Right ventricle myocardium inferior (tissue), 1 donor: ENCODE measurements at places on chromosomes 4 and X. TPM values are rescaled to one million over a fixed set of nuclear protein-coding genes. Genes with fewer than 3 reads are reported as not detected.

DNA sequence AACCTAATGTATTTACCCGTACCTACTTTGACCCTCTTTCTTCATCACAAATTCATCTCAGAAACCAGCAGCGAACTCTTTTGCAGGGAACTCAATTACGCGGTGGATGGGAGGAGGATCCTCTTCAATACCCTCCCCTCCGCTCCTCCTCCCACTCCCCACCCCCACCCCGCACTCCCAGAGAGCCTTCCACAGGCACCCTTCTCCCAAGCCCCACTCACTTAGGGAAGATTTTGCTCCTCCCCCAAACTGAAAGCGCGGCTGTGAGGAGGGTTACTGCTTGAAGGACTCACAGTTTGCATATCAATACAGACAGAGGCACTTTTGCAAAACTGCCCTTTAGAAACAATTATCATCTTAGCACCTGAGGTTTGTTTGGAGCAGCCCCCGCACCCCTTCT lies 960 bp upstream of the IL1RAPL1 start:
- no peak for DNase-seq

DNA sequence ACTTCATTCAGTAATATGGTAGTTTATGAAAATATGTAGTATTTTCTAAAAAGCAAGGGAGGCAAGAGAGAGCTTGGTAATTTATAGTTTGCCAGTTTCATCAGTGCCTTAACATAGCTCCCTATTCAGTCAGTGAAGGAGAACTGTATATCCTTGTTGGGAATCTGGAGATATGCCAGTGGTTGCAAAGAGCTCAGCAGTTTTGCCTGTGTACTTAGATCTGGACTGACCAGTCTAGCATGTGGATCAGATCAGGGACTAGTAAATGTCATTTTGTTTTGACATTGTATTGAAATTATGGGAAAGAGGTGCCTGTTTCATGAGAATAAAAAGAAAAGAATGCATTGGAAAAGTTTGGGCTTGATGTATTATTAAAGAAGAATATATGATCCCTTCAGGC lies 88.6 kb downstream of the ZIC3 start:
- no peak for DNase-seq

- no peak for DNase-seq
Measured at GRCh38 chr4:141580523-141580922, 55.9 kb upstream of the IL15 start.

DNA sequence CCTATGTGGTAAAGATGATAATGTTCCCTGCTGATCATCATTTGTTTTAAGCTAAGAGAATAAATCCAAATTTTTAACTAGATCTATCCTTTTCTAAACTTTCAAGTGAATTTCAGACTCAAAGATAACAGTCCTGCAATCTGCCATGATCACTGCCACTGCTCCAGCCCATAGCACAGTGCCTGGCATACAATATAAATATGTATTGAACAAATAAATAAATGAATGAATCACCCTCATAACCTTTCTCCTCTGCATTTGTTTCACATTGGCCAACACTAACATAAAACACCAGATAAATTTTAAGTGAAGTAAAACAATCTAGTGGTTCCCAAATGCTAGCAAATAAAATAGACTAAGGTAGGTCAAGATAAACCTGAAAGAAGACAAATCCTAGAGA lies 439.0 kb downstream of the GPM6A start:
- no peak for DNase-seq

DNA sequence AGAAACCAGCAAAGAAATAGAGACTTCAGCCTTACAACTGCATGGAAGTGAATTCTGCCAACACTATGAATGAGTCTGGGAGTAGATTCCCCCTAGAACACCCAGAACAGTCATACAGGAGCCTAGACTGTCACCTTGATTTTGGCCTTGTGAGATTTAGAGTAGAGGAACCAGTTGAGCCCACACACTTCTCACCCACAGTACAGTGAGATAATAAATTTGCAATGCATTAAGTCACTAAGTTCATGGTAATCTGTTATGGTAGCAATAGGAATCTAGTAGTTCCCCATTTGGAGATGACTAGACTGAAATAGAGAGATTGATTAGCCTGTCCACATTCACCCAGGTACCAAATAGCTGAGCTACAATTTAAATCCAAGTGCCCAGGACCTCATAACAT lies 59.0 kb downstream of the FAM13A start:
- no peak for DNase-seq

GRCh38 chrX:131917588-131917987 lies 105.5 kb upstream of the STK26 start:
- DNase-seq = peak; percentile 25

GRCh38 chrX:106891762-106892460 lies 11.2 kb downstream of the RIPPLY1 start:
- DNase-seq = no peak

DNA sequence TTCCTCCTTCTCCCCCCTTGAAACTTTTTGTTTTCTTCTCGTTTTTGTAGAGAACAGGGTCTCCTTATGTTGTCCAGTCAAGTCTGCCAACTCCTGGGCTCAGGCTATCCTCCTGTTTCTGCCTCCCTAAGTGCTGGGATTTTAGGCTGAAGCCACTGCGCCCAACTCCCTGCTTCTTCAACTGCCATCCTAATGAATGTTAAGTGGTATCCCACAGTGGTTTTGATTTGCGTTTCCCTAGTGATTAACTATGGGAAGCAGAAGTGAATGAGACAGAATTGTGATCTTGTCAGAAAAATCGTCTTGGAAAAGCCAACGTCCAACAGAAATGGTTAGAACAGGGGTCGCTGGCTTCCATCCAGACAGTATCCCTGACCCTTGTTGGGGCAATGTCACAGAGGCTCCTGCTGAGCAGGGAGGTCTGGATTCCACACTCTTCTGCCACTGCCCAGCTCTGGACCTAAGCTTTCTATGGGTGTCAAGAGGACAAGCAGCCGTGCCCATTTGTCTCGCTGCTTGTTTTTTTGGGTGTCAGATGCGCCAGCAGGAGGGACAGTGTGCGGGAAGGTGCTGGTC lies 869 bp upstream of the ADD1 start:
- DNase-seq = no peak

DNA sequence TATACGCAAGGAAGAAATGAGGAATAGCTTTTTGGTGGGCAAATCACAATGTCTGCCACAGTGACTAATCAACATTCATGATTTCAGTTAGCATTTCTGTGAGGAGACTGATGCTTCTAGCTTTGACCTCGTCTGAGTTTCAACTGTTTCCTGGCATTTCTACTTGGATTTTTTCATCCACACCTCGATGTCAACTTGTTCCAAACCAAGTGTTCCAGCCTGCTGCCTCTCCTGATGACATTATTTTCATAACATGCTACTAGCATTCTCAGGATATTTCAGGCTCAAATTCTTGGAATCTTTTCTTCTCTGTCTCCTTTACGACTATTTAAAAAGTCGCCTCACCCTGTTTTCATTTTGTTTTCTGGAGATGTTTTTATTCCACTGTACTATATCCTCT lies 90.3 kb upstream of the TEX13D start:
- DNase-seq = no peak

DNA sequence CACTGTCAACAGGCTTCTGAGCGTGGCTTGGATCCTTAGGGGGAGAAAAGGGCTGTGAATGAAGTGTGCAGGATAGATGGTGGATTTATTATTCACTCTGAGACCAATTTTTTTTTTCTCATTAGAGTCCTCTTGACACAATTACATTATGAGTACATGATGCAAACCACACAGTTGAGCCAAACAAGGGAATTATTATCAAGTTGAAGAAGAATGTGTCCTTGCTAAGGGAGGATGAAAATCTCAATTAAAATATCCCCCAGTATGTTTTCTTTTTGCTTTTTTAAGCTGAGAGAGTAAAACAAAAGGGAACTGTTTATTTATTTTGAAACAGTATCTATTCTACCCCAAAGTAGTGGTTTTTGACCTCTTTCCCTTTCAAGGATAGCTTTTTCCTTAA lies 40.4 kb downstream of the RPS3A start:
- no peak for DNase-seq

- no peak for DNase-seq
Measured at GRCh38 chr4:149795256-149795655, 20.4 kb downstream of the IQCM start.

- no peak for DNase-seq
Measured at GRCh38 chr4:113173126-113173792, 123.8 kb downstream of the ANK2 start.

GRCh38 chrX:31832263-31832662 lies 760.4 kb upstream of the FTHL17 start:
- no peak for DNase-seq

GRCh38 chrX:25156832-25157231 lies 141.1 kb upstream of the ARX start:
- DNase-seq = no peak

DNA sequence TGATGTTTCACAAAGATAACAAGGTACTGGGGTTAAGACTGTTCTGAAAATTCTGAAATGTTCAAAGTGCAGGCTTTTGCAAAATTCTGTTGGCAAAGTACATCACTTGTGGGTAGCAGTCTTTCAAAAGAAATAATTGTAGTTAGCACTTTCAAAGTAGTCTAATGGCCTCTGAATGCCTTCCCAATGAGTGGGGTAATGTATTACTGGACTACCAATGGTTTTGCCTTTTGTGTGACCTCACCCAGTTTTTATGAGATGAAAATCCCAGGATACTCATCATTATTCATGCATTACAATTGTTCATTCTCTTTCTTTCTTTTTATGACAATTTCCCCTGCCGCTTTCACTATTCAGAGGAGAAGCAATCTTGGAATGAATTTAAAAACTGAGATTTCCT lies 686.1 kb downstream of the GLUD2 start:
- DNase-seq = no peak

DNA sequence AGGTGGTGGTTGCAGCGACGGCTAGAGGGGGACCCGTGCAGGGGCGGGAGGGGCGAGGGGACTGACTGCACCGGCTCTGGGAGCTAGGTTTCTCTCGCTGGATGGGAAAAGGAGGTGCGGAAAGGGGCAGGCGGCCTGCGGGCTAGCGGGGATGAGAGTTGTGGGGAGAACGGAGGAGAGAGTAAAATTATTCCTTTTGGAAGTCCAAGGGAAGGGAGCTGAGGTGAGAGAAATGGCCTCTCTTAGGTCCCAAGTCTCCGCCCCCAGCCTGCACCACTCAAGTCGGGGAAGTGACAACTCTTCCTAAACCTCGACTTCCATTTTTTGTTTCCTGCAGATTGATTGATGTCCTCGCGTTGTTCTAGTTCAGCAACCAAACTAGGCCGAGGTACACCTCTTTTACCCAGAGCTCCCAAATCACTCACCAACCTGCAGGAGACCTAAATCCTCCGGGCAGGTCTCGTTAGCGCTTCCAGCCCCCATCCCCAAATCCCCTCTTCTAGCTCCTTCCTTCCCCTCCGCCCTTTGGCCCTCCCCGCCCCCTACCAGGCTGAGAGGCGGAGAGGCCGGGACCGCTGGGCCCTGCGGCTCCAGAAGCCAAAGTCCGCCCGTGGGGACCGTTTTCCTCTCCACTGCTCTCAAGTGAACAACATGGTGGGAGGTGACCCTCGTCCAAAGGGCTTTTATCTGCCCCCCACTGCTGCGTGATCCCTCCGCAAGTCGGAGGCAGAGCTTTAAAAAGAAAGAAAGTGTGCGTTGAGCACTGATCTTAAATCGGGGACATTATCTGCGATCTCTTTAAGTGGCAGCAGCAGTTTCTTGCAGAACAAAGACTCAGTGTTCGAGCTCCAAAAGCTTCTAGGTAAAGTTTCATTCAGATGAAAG lies 7.3 kb downstream of the PITX2 start:
- no peak for DNase-seq

- no peak for DNase-seq
Measured at GRCh38 chr4:114385195-114385985, 213.2 kb upstream of the UGT8 start.

DNA sequence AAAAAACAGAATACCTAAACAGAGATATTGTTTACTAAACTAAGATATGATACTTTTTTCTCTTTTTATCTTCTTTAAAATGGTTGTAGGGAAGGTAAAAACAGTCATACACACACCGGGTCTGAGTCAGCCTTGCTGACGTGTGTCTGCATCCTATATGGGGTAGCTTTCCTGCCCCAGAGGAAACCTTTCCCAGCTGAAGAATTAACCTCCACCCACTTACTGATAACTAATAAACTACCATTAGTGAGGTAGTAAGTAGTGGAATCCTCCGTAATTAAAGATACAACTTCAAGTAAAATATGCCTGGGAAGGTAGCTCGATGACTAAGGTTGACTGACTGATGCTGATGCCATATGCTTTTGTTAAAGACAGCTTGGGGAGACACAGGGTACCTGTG lies 312.2 kb downstream of the DCTD start:
- no peak for DNase-seq

DNA sequence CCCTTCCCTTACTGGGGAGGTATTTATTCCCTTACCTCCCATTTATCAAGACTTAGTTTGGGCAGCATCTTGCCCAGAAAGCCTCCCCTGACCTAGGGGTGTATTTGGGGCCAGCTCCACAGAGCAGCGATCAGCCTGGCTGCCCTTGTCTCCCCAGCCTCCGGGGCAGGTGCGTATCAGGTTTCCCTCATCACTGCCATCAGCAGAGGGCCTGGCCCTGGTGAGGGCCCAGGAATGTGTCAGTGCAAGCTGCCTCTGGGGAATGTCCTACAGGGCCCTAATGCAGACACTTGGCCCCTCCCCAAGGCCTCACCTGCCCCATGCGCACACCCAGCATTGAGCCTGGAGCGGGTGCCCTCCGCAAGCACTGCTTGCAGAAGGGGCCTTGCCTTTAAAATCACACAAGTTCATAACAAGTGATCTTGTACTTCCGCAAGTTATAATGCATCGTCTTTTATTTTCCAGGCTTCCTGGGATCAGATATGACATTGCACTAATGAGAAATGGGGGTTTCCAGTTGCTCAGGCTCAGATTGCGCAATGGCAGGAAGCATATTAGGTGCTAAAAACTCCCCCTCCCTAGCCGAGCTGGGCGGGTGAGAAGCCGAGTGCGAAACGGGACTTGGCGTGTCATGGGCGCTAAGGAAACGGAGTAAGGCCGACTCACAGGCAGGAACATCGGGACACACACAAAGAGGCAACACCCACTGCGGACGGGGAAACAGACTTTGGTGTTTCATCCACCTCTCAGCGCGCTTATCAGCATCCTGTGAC lies 25.4 kb upstream of the AFAP1 start:
- peak; percentile 74 for DNase-seq

GRCh38 chrX:16977771-16978170 lies 31.3 kb downstream of the REPS2 start:
- no peak for DNase-seq

GRCh38 chr4:186029571-186030398 lies 39.2 kb upstream of the TLR3 start:
- DNase-seq = peak; percentile 82

BGN gene
- 42.2 TPM for total RNA-seq

IDUA gene
- 8.6 TPM for total RNA-seq

SYP gene
- 1.8 TPM for total RNA-seq

HTT gene
- total RNA-seq = 24.2 TPM

LRP2BP gene
- 2.4 TPM for total RNA-seq

STEEP1 gene
- 12.6 TPM for total RNA-seq

TMEM164 gene
- 53.6 TPM for total RNA-seq

SEC31A gene
- total RNA-seq = 85.6 TPM

NAP1L5 gene
- total RNA-seq = 2.4 TPM

PCYT1B gene
- total RNA-seq = not detected

CHST7 gene
- total RNA-seq = 15.1 TPM

PLP1 gene
- 11.4 TPM for total RNA-seq

ASB12 gene
- total RNA-seq = 2.5 TPM

TEX13C gene
- not detected for total RNA-seq

TDO2 gene
- total RNA-seq = not detected

MEPE gene
- total RNA-seq = not detected

GATA1 gene
- 0.16 TPM for total RNA-seq

SCD5 gene
- total RNA-seq = 5.1 TPM

RTL3 gene
- 0.08 TPM for total RNA-seq

NAT8L gene
- total RNA-seq = 1.1 TPM
